Inflammatory macrophage (primary cell): ENCODE measurements at places on chromosomes 16 and 17.

- DNase-seq: no peak
Measured at GRCh38 chr17:6366221-6366666, 68.7 kb downstream of the AIPL1 start.

GRCh38 chr17:61536422-61536955 is 54.5 kb downstream of the NACA2 start:
- no peak for DNase-seq

GRCh38 chr17:55783684-55784245 is 32.9 kb downstream of the PCTP start:
- no peak for DNase-seq

GRCh38 chr17:17322516-17323510 is 19.6 kb downstream of the NT5M start:
- no peak for DNase-seq

DNA sequence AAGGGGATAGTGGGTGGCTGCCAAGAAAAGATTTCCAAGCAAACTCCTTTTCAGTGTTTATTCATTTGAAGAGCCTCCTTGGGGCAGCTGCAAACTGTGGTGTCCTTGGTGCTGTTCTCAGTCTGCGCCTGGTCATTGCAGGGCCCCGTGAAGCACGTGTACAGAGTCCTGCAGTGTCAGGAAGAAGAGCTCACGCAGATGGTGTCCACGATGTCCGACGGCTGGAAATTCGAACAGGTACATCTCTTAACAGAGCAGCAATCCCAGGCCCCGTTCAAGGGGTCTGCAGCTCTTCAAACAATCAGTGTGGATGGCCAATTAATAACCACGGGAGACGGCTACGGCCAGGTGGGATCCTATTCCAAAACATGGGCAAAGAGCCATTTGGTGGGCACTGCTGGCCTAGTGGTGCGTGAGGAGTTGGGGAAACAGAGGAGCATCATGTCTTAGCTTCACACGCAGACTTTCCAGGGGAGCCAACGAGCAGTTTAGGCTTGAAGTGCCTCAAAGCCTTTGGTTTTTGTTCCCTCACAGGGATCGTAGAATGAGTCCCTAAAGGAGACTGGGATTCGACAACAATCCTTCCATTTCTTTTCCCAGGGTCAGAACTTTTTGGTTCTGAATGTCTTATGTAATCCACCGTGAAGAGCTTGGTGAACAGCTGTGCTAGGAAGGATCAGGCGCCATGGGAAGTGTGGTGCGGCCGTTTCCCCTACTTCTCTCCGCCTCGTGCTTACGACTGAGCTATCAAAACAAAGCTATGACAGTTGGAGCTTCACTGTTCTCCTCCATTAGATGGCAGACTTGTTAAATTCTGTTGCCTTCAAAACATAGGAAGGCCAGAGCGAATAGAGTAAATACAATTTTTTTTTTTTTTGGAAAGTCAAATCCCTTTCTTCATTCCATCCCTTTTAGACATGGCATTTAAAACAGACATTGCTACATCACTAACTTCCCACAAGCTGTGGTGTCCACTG is 12.6 kb downstream of the KCTD2 start:
- peak; percentile 75 for DNase-seq

DNA sequence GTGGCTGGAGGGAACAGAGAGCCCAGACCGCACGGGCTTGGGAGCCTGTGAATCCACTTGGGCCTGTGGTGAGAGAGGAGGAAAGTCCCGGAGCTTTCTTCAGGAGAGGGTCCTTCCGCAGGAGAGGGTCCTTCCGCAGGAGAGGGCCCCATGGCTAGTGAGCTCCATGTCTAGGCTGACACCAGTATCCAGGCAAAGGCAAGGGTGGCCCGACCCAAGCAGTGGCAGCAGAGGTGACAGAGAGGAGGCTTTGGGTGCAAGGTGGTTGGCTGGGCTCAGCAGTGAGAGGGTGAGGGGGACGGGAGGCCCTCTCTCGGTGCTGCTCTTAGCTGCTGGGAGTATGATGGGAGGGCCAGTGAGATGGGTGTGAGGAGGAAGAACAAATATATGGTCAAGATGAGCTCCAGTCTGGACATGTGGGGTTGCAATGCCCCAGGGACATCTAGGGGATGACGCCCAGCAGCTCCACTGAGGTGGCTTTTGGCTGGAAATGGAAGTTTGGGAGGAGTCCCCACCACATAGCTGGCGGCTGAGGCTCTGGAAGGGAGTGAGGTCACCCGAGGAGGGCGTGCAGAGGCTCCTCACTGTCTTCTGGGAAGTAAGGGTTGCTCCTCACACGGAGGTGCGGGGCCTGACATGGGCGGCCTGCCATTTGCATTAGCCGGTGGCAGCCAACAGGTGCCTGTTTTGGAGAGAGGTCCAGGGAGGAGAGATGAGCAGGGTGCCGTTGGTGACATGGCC is 2.3 kb upstream of the HSD3B7 start:
- no peak for DNase-seq

- DNase-seq: no peak
Measured at GRCh38 chr17:39169518-39169917, 3.6 kb upstream of the ARL5C start.

GRCh38 chr17:41315814-41316445 is 420 bp upstream of the KRTAP17-1 start:
- DNase-seq: no peak

- no peak for DNase-seq
Measured at GRCh38 chr17:43356450-43356849, 42.3 kb upstream of the ARL4D start.

- DNase-seq: peak; percentile 48
Measured at GRCh38 chr17:14297161-14297851, 3.6 kb upstream of the HS3ST3B1 start.

- DNase-seq: no peak
Measured at GRCh38 chr17:21243516-21244303, 9.5 kb downstream of the NATD1 start.

GRCh38 chr17:53499277-53499676 is 323.4 kb upstream of the KIF2B start:
- no peak for DNase-seq

- peak; percentile 14 for DNase-seq
Measured at GRCh38 chr16:22813948-22814710, at the start of gene HS3ST2. TSS of gene HS3ST2 (plus strand) at chr16:22814162. CDS start at chr16:22814611, 449 bp downstream.

DNA sequence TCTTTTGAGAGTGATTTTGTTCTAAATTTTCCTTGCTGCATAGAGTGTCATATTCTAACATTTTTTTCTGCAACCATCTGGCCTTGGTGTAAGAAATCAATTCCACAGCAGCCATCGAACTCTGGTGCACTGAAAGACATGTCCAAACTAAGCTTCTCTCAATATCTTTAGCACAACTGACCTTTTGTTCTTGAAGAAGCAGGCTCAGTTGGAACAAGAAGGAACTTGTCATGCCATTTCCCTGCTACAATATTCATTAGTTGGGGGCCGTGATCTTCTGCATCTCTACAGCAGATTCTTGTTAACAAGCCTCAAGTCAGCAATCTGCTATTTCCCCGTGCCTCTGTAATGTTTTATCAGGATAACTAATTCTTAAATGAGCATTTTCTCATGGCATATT is 1305.6 kb downstream of the CDH11 start:
- DNase-seq: no peak

DNA sequence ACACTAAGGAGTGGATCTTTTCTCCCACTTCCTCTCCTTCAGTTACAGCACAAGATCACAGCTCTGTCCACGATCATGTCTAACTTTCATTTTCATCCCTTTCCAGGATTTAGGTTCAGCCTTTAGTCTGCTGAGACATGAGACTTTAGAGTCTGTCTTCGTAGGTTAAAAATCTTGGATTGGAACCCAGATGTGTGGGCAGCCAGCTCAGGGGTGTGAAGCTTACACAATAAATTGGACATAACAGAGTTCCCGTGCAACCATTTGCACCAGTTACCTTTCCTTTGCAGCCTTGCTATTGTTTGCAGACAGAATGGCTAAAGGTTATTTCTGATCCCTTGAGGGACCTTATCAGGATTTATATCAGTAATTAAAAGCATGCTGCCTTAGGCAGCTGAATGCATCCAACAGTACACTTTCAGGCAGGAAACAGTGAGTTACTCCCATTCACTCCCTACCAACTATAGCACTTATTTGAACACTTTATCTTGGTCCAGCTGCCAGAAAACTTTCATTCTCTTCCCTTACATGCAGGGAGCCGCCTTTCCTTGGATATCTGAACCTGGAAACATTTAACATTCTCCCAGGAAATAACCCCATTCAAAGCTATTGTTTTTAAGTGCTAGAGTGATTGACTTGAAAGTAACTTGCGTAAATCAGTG is 87.3 kb downstream of the TMEM100 start:
- DNase-seq: peak; percentile 4

GRCh38 chr17:10116267-10116666 is 82.1 kb downstream of the GAS7 start:
- no peak for DNase-seq

GRCh38 chr16:88411951-88412576 is 29.3 kb downstream of the ZNF469 start:
- DNase-seq: no peak

- DNase-seq: no peak
Measured at GRCh38 chr16:29757950-29758466, 12.2 kb upstream of the C16orf54 start.

DNA sequence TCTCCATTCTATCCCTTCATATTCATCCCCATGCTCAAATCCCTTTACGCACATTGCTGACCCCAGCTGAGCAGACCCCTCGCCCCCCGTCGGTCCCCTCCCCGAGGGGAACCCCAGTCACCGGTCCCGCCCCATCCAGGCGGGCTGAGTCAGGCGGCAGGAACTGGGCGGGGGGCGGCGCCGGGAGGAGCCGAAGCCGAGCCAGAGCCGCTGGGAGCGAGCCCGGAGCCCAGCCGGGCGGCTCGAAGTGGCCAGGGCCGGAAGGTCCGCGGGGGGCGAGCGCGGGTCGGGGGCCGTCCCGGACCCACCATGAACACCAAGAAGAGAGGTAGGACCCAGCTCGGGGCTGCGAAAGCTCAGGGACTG is 8.6 kb downstream of the RIPOR1 start:
- DNase-seq: no peak

DNA sequence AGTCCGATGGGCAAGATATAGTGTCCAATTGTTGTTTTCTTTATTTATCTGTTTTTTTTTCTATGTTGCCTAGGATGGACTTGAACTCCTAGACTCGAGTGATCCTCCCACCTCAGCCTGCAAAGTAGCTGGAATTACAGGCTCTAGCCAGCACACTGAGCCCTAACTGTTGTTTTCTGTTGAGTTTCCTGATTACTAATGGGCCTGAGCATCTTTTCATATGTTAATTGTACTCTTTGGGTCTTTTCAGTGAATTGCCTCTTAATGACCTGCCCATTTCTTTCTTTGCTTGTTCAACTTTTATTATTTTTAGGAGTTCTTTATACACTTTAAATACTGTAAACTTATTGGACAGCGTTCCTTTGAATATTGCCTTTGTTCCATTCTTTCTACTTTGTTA is 213.0 kb downstream of the HS3ST3B1 start:
- no peak for DNase-seq

- no peak for DNase-seq
Measured at GRCh38 chr17:30422171-30422570, 43.4 kb downstream of the CPD start.

GRCh38 chr17:41894791-41895331 is 23.9 kb downstream of the ACLY start:
- DNase-seq: no peak

DNA sequence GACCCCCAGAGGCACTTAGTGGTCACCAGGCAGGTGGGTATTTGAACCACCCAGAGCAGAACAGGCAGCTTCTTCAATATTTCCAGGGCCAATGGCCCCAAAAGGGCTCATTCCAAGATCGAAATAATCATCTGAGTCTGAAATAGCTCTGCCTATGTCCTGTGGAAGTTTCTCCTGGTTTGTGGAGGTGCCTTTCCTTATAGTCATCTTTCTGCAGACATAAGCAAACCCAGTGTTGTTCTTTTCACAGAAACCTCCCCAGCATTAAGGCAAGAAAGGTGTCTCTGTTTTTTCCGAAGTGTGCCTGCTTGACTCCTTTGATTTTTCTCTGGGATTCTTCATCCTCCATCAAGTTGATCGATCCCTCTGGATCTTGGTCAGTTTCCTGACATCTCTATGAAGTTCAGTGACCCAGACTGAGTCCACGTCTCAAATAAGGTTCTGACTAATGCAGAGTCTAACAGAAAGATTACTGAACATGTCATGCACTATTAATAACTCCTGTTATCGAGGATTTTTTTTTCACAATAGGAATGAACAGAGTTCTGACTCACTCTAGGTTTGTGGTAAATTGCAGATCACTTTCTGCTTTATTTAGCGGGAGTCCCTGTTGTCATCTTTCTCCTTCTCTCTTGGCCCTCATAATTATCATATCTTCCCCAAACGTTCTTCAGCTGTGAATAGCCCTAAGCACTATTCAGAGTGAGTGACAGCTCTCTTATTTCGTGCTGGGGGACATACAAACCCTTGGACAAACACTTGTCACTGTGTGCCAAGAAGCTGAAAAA is 1.5 kb downstream of the LRRC3C start:
- peak; percentile 65 for DNase-seq

DNA sequence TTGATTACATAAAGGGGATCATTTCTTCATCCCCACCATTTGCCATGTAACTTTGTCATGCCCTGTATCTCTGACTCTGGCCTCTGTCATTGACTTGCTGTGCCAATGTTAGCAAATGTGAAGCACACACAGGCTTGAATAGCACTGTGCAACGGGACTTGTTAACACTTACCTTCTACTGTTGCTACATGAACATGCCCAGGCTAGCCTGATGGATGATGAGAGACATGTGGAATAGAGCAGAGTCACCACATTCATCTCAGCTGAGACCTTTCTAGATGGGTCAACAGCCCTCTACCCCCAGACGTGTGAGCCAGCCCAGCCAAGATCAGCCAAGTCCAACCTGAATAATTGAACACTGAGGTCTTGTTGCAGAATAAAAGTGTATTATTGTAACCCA is 162.1 kb upstream of the SALL1 start:
- no peak for DNase-seq

DNA sequence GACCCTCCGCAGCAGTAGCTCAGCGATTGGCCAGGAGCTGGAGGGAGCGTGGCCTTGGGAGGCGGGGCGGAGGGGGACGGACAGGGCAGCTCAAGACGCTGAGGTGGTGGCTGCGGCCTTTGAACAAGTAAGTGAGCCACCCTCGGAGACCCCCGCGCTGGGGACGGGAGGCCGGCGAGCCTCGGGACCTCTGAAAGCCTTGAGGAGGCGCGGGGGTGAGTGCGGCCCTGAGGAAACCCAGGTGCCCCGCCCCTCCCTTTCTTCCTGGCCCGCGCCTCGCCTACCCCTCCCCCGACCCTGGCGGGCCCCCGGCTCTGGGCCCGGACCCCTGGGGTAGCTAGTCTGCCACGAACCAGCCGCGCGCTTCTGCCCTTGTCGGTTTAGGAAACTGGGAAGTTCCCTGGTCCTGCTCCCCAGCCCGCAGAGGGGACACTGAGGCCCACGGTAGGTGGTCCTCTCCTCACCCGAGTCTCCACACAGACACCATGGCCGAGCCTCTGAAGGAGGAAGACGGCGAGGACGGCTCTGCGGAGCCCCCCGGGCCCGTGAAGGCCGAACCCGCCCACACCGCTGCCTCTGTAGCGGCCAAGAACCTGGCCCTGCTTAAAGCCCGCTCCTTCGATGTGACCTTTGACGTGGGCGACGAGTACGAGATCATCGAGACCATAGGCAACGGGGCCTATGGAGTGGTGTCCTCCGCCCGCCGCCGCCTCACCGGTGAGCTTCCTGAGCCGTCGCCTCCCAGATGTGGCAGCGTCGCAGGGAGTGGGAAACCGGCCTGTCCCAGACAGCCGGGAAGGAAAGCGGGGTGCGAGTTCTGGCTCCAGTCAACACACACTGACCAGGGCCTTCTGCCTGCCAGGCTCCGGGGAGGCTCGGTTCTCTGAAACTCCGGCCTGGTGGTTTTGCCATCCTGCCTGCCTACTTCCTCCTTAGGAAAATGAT is at the start of gene MAPK7:
MAPK7 (plus strand) TSS at position 83 of the 945 bp plus-strand sequence; CDS start at position 486, 403 bp downstream.
- DNase-seq: peak; percentile 17
